ENCODE measurements at places on chromosomes 5 and 9.

- no peak for DNase-seq
Measured at GRCh38 chr9:84875193-84875592, 205.7 kb downstream of the NTRK2 start.

DNA sequence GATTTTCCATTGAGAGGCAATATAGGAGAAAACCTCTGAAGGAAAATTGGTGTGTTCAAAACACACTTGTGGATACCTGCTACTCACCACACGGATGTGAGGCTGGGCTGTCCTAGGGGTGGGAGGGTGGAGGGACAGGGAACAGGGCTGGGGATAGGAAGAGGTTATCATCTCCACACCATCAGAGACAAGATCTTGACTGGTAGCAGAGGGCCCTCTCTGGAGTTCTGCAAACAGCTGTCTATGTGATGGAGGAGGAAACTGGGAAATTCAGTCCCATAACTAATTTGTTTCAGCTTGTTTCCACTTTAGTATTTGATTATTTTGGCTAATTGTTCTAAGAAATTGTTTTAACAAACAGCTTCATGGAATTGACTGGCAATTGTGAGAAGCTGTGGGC, 91.6 kb upstream of the FSTL4 start:
- DNase-seq: no peak

GRCh38 chr5:165161204-165161603, 1655.8 kb downstream of the MAT2B start:
- DNase-seq: no peak

- DNase-seq: no peak
Measured at GRCh38 chr5:83512061-83512745, 40.7 kb downstream of the VCAN start.
